Thyroid gland (tissue), 4 donors: ENCODE measurements at places on chromosomes 16 and 17. TPM values are rescaled to one million over a fixed set of nuclear protein-coding genes. Genes with fewer than 3 reads are reported as not detected.

The PIK3R5 gene
- total RNA-seq: 3.7 TPM

The SEZ6L2 gene
- 0.33 TPM for total RNA-seq

The LLGL1 gene
- 18.7 TPM for total RNA-seq

The CCR7 gene
- total RNA-seq: 1.6 TPM

The RAMP2 gene
- total RNA-seq: 25.3 TPM
